Lung (tissue), 17 donors: ENCODE measurements at places on chromosomes 13 and 19. TPM values are rescaled to one million over a fixed set of nuclear protein-coding genes. Genes with fewer than 3 reads are reported as not detected.

- no peaks in the 10 kb centered on the region for H3K27me3 ChIP-seq
- peaks cover 10% of the 10 kb centered on the region for H3K4me1 ChIP-seq
- H3K4me3 ChIP-seq = no peak overlapping the region
- no peak overlapping the region for H3K27ac ChIP-seq
Measured at GRCh38 chr13:107374038-107374437, 806.1 kb upstream of the ARGLU1 start.

GRCh38 chr19:33194532-33194885 lies 379 bp downstream of the LRP3 start:
- no peak overlapping the region for H3K27ac ChIP-seq
- no peaks in the 10 kb centered on the region for H3K27me3 ChIP-seq
- no peaks in the 10 kb centered on the region for H3K4me1 ChIP-seq
- peak overlapping the region; percentile 56 for H3K4me3 ChIP-seq
- DNase-seq = peak; percentile 7
- no peaks in the 10 kb centered on the region for H3K36me3 ChIP-seq

DNA sequence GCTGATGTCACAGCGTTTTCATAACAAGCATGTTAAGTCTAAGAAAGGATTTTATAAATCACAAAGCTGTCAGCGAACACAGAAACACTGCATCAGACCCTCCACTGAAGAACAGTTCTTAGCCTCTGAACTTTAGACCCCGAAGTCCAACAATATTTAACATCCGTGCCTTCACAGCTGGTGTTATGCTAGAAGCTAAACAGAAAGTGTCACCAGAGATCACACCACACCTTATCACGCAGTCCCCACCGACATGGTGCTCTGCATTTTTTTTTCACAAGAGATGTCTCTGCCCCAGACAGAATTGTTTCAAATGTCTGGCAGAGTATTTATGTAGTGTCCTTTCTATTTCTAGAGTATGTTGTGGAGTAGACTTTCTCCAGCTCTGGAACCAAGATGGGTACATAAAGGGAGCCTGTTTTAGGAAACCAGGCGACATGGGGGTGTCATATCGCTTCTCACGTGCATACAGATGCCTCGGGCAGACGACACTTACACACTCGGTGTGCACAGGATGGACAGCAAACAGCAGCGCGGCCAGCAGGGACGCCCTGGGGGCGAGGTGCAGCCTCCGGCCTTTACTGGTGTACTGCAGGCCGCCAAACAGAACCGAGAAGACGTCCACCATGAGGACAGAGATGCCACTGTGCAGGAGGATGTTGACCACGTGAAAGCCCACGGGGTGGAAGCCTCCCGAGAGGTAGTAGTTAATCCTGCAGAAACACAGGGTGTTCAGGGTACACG lies 12.0 kb downstream of the TMTC4 start:
- H3K36me3 ChIP-seq = peaks cover 9% of the 10 kb centered on the region
- peak; percentile 39 for DNase-seq
- H3K27ac ChIP-seq = no peak overlapping the region
- no peaks in the 10 kb centered on the region for H3K27me3 ChIP-seq
- no peak overlapping the region for H3K4me3 ChIP-seq
- no peaks in the 10 kb centered on the region for H3K4me1 ChIP-seq

DNA sequence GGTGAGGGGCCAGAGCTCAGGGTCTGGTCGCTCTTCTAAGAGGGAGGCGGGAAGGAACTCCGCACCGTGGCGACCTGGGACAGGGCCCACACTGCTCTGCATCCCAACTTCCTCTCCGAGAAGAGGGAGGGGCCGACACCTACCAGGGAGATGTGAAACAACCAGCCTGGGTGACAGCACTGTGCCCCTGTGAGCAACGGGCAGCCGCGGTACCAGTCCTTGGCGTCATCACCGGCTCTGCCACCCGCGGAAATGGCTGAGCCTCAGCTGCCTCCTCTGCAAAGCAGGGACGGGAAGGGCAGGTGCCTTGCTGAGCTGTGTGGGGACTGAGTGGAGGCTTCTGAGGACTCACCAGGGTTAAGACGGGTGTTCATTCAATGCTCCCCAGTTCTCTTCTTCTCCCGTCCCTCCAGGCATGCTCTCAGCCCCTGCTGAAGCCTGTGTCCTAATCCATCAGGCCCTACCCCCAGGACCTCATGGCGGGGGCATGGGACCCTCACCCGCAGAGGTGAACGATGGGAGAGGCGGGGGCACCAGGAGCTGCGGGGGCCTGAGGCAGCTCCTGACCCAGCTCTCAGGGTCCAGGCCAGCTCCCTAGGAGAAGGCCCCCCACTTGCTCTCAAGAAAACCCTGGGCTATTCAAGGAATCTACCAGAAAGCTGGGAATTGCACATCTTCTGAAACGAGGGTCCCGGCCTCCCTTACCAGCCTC lies 9.3 kb downstream of the ZNF787 start:
- no peaks in the 10 kb centered on the region for H3K36me3 ChIP-seq
- H3K27ac ChIP-seq = peak overlapping the region; percentile 69
- H3K4me1 ChIP-seq = peaks cover 28% of the 10 kb centered on the region
- H3K4me3 ChIP-seq = no peak overlapping the region
- H3K27me3 ChIP-seq = no peaks in the 10 kb centered on the region

GRCh38 chr19:46902402-46902766 lies 41.6 kb downstream of the ARHGAP35 start:
- no peaks in the 10 kb centered on the region for H3K27me3 ChIP-seq
- peak; percentile 56 for DNase-seq
- H3K27ac ChIP-seq = peak overlapping the region; percentile 55
- no peaks in the 10 kb centered on the region for H3K36me3 ChIP-seq

DNA sequence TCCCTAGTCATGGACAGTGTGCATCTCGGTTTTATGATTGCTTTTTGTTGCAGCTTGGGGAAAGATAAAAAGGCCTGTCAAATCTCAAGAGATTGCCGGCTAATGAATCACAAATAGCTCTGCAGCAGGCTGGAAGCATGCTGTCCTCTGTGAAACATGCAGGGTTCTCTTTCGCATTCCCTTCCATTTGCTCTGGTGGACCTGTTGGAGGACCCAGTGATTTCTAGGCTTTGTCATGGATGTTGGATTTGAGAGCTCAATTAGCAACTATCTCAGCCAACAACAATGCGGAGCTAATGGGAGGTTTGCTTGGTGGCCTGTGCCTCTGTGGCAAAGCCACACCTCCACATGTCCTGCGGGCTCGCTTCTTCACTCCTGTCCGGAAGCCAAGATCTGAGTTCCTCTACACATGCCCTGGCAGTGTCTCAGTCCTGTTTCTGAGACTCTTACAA lies 418.1 kb upstream of the ARGLU1 start:
- peak; percentile 50 for DNase-seq
- H3K27ac ChIP-seq = no peak overlapping the region
- H3K4me1 ChIP-seq = no peaks in the 10 kb centered on the region
- no peaks in the 10 kb centered on the region for H3K36me3 ChIP-seq
- H3K4me3 ChIP-seq = no peak overlapping the region

DNA sequence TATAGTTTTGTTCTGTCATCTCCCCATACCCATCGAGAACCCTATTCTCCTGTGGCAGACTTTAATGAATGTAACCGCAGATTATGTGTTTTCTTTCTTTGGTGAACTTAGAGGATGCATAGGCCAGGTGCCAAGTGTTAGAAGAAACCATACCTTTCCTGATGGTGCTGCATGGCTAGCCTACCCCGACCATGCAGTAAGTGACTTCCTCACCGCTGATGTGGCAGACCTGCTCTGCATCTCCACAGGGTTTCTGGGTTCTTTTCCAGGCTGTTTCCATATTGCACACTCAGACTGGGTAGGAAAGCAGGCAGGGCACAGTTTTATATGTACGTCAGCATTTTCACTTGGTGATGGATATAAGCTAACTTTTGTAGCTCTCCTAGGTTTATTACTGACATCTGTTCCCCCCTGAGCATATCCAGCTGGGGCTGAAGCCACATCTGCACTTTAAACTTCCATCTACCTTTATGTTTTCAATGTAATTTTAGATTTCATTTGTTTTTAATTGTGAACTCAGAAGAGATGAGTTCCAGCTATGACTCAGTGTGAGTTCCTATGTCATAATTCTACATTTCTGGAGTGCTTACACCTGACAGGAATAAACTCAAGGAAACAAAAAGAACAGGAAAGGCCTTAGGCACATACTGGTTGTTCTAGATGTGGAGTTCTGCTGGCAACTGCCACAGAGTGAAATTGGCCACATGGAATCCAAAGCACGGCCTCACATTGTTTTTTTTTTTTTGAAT lies 42.3 kb downstream of the LRCH1 start:
- H3K36me3 ChIP-seq = no peaks in the 10 kb centered on the region
- peaks cover 26% of the 10 kb centered on the region for H3K4me1 ChIP-seq
- DNase-seq = no peak
- H3K27me3 ChIP-seq = no peaks in the 10 kb centered on the region

DNA sequence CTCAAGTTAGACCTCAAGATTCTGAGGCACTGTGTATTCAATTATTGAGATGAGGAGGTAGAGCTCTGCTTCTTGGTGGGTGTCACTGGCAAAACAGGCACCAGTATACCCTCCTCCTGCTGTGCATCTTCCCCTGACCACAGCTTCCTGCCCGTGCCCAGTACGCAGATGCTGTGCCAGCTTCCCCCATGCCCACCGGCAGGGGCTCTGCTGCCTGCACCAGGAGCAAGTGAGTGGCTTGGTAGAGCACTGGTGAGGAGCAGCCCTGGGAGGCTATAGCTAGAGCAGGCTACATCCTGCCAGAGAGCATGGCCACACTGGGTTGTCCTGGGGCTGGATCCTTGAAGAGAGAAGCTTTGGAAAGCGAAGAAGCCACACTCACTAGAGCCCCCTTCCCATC lies 21.0 kb upstream of the RNF17 start:
- peaks cover 17% of the 10 kb centered on the region for H3K27me3 ChIP-seq
- H3K36me3 ChIP-seq = no peaks in the 10 kb centered on the region
- peaks cover 27% of the 10 kb centered on the region for H3K4me1 ChIP-seq

GRCh38 chr13:72617951-72618350 lies 109.5 kb downstream of the MZT1 start:
- no peak overlapping the region for H3K4me3 ChIP-seq
- DNase-seq = no peak
- no peaks in the 10 kb centered on the region for H3K36me3 ChIP-seq
- no peak overlapping the region for H3K27ac ChIP-seq
- H3K4me1 ChIP-seq = no peaks in the 10 kb centered on the region

DNA sequence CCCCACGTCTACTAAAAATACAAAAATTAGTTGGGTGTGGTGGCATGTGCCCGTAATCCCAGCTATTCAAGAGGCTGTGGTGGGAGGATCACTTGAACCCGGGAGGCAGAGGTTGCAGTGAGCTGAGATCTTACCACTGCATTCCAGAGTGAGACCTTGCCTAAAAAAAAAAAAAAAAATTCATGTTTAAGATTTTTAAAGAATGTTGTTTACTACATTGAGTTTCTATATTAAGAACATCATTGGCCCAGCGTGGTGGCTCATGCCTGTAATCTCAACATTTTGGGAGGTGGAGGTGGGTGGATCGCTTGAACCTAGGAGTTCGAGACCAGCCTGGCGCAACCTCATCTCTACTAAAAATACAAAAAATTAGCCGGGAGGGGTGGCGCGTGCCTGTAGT lies 31.9 kb upstream of the FLT1 start:
- no peaks in the 10 kb centered on the region for H3K4me1 ChIP-seq
- no peak for DNase-seq
- no peak overlapping the region for H3K27ac ChIP-seq
- no peaks in the 10 kb centered on the region for H3K27me3 ChIP-seq
- no peak overlapping the region for H3K4me3 ChIP-seq

DNA sequence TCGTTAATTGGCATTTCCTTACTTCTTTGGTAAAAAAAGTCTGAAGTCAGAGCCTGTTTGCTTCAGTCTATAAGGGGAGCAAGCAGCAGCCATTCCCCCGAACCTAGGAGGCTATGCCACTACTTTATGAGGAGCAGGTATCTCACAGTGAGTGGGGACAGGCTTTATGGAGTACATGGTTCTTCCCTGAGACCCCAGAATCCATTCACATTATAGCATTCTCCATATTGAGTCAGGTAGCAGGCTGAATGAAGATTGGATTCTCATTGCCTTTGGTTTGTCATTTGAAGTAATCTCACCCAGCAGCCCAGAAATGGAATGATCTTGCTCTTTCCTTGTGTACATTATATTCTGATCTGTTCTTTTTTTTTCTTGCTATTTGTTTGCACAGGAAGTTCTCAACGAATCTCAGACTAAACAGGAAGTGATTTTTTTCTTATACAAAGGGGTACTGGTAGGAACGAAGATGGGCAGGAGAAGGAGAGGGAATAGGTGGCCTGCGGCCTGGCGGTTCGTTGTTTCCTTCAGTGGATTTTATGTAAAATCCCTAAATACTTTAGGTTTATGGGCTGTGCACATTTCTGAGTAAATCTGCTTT lies 74.4 kb downstream of the ARHGAP35 start:
- peak overlapping the region; percentile 45 for H3K27ac ChIP-seq
- H3K4me1 ChIP-seq = peaks cover 14% of the 10 kb centered on the region
- H3K4me3 ChIP-seq = no peak overlapping the region
- peaks cover 13% of the 10 kb centered on the region for H3K36me3 ChIP-seq
- no peaks in the 10 kb centered on the region for H3K27me3 ChIP-seq

Gene RDH13
- 30.5 TPM for total RNA-seq

Gene ZNF837
- total RNA-seq = 2.5 TPM

Gene LRP3
- total RNA-seq = 18.2 TPM

Gene CEACAM4
- total RNA-seq = 15.9 TPM
